Dermis microvascular lymphatic vessel endothelial cell (primary cell): ENCODE measurements at places on chromosomes 1 and 21. TPM values are rescaled to one million over a fixed set of nuclear protein-coding genes. Genes with fewer than 3 reads are reported as not detected.

MRPS15 gene
- 57.0 and 78.6 TPM in 2 replicates for total RNA-seq

CD160 gene
- not detected in 2 replicates for total RNA-seq

PRAMEF6 gene
- not detected in 2 replicates for total RNA-seq

CCDC190 gene
- not detected in 2 replicates for total RNA-seq

CORT gene
- 0.13 TPM in 1 of 2 replicates, not detected in the other for total RNA-seq

IRF6 gene
- total RNA-seq: 0.51 and 2.6 TPM in 2 replicates

GBP3 gene
- 13.0 and 15.6 TPM in 2 replicates for total RNA-seq

CYP4A11 gene
- total RNA-seq: not detected in 2 replicates

STUM gene
- 0.13 and 0.25 TPM in 2 replicates for total RNA-seq

EDARADD gene
- under 0.01 TPM in 2 replicates for total RNA-seq

ANKRD34A gene
- under 0.01 TPM in 2 replicates for total RNA-seq

GPR37L1 gene
- total RNA-seq: not detected in 2 replicates

FGGY gene
- total RNA-seq: 8.5 and 11.1 TPM in 2 replicates

KIRREL1 gene
- total RNA-seq: 16.2 and 19.8 TPM in 2 replicates

URB2 gene
- total RNA-seq: 8.2 and 9.6 TPM in 2 replicates

EDN2 gene
- not detected in 2 replicates for total RNA-seq

DYNLT5 gene
- 0.51 and 0.77 TPM in 2 replicates for total RNA-seq

TPTE gene
- not detected in 2 replicates for total RNA-seq

OPTC gene
- total RNA-seq: not detected in 2 replicates

SPRR3 gene
- total RNA-seq: not detected in 2 replicates

EFNA3 gene
- 1.3 and 1.6 TPM in 2 replicates for total RNA-seq

VASH2 gene
- 0.13 TPM in 2 replicates for total RNA-seq

WNT4 gene
- 0.39 and 1.1 TPM in 2 replicates for total RNA-seq

C1orf94 gene
- total RNA-seq: not detected in 2 replicates

ERVH48-1 gene
- total RNA-seq: not detected in 2 replicates

LCE1C gene
- total RNA-seq: not detected in 2 replicates

OR2T10 gene
- total RNA-seq: not detected in 2 replicates
